ENCODE measurements at places on chromosomes 2 and 18. TPM values are rescaled to one million over a fixed set of nuclear protein-coding genes. Genes with fewer than 3 reads are reported as not detected.

OTOS gene
- polyA plus RNA-seq = not detected

MC5R gene
- polyA plus RNA-seq = not detected

SRD5A2 gene
- not detected for polyA plus RNA-seq

IL18RAP gene
- polyA plus RNA-seq = 0.61 TPM

ADGRF3 gene
- polyA plus RNA-seq = 0.33 TPM

SPATA3 gene
- polyA plus RNA-seq = not detected

BCL11A gene
- polyA plus RNA-seq = 20.7 TPM

LIMS3 gene
- polyA plus RNA-seq = 5.2 TPM

GDF7 gene
- 0.05 TPM for polyA plus RNA-seq

SCLY gene
- polyA plus RNA-seq = 25.2 TPM

SLC19A3 gene
- 0.35 TPM for polyA plus RNA-seq

RGPD8 gene
- 4.2 TPM for polyA plus RNA-seq

CDH2 gene
- polyA plus RNA-seq = 381 TPM

YES1 gene
- 18.5 TPM for polyA plus RNA-seq

DNA sequence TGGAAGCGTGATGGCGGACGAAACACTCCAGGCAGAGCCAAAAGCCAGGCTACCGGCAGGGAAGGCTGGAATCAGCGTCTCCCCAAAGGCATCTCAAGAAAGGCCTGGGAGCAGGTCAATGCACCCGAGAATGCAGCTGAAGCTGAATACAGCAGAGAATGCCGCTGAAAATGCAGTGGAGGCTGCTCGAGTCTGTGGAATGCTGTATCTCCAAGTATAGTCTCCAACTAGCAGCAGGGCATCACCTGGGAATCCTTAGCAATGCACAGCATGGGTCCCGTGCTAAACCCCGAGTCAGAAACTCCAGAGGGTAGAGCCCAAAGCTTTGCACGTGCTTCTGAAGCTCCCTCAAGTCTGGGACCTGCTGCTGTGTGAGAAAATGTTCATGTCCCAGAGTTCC lies 191.1 kb upstream of the ALKAL2 start:
- no peak for DNase-seq

- DNase-seq = no peak
Measured at GRCh38 chr18:23114171-23114881, 21.0 kb upstream of the CABLES1 start.

- no peak for DNase-seq
Measured at GRCh38 chr2:86831537-86831936, 30.1 kb downstream of the CD8B start.

DNA sequence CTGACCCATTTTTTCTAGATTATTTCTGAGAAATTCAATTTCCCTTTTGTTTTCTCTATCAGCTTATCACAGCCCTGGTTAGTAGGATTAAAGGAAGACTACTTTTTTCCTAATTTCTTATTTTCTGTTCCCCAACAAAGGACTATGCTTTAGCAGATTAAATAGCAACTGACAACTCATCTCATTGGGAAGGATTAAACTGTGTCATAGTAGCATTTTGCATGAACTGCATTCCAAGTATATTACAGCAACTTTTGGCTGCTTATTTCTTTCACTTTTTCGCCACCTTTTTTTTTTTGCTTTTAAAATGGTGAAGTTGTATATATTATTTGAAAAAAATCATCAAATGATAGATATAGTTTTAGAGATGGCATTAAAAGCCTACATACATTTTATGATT lies 570.3 kb downstream of the FBXO15 start:
- DNase-seq = no peak

DNA sequence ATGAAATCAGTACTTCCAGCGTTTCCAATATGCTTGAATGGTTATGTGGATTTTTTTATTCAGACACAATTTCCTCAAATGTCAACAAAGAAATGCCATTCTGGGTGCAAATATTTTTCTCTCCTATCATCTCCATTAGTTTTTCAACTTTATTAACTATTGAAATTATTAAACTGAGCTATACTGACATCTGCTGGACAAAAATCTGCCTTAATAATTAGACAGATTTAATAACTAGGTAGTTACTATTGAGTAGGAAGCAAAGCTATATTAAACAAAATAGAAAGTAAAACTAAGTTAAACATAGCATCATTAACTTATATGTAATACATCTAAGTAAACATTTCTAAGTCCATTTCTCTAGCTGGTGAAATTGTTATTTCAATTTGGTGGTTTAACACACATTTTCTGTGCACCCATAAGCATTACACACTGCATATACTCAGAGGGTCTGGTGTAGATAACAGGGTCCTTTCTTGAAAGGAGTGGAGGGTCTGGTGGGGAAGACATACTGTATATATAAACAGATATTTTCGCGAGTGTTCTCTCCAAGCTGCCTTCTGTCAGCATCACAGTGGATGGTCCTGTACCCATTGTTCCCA lies 77.0 kb downstream of the LANCL1 start:
- DNase-seq = peak; percentile 32

- DNase-seq = peak; percentile 78
Measured at GRCh38 chr18:63016270-63016669, 300.9 kb downstream of the PHLPP1 start.

- DNase-seq = no peak
Measured at GRCh38 chr2:134491771-134492441, 226.9 kb downstream of the TMEM163 start.

GRCh38 chr2:30310955-30311354 lies 79.6 kb downstream of the LBH start:
- DNase-seq = no peak

DNA sequence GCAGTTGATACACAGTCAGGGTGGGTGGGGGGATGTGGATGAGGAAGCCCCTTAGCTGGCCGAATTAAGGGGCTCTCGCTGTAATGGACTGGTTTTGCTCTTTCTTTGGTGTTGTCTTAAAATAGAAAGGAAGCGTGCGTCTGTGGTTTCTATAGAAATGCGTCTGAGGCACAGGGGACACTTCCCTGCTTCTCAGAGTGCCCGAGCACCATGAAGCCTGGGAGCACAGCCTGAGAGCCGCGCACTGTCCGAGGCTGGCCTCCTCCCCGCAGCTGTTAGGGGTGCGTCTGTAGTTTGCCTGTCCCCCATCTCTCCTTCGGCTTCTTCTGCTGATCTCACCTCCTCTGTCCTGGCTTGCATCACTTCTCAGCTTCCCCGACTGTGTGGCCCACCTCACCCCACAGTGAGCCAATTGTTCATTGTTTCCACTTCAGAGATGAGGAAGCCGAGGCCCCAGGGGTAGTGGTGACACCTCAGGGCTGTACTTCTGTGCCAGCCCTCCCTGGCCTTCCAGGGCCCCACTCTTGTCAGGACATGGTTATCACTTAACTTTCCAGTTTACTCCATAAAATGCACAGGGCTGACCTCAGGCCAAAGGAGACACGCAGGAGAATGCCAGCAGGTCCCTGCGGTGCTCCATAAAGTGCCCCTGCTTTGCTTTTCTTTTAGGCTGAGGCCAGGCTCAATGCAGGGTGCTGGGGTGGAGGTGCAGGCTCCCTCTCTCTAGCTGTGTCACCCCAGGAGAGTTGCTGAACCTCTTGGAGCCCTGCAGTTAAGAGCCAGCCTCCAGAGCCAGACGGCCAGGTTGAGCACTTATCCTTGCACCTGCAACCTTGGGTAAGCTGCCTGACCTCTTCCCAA lies 210.6 kb downstream of the SEPTIN10 start:
- DNase-seq = no peak

DNA sequence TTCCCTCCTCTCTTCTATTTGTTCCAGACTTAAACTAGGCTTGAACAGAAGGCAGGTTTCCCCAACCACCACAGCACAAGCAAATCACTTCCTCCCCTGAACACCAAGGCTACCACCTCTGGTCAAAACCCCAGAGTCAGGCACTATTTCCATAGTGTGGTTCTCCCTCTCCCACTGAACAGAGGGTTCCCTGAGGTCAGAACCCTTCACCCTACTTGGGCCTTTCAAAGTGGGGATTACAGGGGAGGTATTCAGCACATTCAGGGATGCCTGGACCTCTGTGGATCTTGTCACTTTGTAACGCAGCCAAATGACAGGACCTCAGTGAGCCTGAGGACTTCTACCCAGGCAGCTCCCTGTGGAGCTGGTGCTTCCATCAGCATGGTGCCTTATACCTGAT lies 88.7 kb downstream of the TNS1 start:
- no peak for DNase-seq

DNA sequence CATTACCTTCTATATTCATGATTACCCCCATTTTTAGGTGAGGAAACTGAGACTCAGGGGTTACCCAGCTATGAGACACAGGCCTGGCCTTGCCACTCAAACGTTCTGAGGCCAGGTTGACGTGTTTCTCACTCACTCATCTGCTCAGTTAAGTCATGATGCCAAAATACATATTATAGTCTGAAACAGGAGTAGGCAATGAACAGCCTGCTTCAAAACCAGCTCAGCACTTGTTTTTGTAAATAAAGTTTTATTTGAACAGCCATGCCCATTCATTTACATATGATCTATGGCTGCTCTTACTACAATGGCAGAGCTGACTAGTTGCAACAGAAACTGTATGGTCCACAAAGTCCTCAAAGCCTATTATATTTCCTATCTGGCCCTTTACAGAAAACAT lies 74.1 kb upstream of the SMAD2 start:
- DNase-seq = no peak

DNA sequence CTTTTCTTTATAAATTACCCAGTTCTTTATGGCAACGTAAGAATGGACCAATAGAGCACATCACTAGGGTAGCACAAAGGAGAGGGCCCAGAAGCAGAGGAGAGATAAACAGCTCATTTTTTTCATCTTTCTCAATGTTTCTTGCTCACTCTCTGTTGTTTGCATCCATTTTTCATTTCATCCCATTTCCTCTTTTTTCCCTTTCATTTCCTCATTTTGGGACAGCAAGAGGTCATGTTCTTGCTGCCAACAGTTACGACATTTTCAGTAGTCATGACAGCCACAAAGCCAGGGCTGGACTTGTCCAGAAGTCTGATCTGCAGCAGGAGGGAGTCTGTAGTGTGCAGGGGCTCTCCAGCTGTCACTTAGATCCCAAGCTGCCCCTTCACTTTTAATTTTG lies 52.7 kb upstream of the CYP1B1 start:
- DNase-seq = no peak

GRCh38 chr2:174888646-174889271 lies 116.4 kb downstream of the CHN1 start:
- DNase-seq = peak; percentile 24

- peak; percentile 80 for DNase-seq
Measured at GRCh38 chr2:1742681-1743395, 1.5 kb downstream of the PXDN start.

GRCh38 chr2:8193686-8194615 lies 487.9 kb upstream of the ID2 start:
- DNase-seq = no peak

- peak; percentile 36 for DNase-seq
Measured at GRCh38 chr2:182784777-182785176, 68.7 kb downstream of the DNAJC10 start.

GRCh38 chr2:27903018-27903417 lies 12.5 kb downstream of the BABAM2 start:
- peak; percentile 41 for DNase-seq

DNA sequence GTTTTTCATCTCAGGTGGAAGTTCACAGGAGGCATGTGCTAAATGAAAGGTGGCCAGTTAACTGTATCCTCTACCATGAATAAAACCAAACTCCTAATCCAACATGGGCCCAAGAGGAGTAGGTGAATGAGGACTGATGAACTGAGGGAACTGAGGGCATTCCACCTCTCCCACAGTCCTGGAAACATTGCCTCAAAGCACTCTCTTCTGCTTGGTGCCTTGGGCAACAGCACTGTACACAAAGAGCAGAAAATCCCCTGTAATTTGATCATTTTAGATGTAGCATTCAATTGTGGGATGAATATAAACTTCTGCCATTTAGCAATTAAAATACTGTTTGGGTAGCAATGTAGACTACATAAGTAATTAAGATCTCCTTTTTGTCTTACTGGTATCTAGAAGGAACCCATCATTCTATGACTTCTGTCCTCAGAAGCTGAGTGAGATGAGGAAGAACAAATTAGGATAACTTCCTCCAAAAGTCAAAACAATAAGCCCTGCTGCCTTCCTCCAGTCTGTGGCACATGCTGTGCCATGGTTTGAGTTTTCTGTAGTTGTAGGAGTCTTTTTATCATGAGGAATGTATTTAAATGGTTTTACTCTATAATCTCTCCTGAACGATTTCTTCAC lies 86.7 kb upstream of the ZEB2 start:
- no peak for DNase-seq

DNA sequence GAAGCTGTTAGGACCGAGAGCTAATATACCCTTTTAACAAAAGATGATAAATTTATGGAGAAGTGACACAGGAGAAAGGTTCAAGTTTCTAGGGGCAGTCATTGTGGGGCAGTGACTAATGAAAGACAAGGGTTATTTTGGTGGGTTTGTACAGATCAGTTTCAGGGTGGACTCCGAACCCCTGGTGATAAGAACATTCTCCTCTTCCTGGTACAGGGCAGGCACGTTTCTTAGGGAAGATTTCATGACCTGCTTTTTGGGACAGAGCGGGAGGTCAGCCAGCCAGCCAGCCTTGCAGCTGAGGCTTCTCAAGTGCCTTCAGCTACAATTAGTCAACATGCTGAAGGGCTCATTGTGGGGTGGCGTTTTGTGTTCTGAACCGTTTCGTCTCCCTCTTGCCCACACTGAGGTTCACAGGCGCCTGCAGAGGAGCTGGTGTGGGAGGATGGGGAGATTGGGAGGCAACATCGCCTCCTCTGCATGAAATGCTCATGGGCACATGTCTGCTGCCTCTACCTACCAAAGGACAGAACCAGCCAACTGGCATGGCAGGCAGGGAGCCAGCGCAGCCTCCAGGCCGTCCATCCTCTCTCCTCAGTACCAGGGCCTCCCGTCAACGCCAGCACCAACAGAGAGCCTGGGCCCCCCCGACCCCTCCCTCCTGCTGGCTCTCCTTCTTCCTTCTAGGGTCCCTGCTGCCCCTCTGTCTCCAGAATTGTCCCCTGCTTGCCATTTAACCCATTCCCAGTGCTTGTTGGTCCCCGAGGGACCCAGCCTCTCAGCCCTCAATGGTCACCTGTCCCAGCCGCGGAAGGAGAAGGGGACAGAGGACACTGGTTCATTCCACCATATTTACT lies 9.6 kb downstream of the CHMP1B start:
- DNase-seq = no peak

DNA sequence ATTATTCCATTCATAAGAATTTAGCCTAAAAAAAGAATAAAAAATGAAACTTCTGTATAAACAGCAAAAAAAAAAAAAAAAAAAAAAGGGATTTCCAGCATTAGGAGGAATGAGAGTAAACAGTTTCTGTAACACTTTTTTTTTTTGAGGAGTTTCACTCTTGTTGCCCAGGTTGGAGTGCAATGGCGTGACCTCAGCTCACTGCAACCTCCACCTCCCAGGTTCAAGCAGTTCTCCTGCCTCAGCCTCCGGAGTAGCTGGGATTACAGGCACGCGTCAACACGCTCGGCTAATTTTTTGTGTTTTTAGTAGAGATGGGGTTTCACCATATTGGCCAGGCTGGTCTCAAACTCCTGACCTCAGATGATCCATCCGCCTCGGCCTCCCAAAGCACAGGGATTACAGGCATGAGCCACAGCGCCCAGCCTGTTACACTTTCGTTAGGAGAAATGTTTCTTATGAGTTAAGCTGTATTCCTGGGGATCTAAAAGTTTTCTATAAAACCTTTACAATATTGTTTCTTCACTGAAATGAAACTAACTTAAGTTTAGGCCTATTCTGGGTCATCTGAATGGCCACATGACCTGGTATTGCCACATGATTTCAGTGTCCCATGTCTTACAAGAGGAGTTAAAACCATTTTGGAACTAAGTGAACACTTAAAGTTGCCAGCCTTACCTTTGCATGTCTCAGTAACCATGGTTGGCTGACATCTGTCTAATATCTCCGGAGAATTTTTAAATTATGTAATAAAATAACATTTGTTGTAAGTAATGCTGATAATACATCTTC lies 17.5 kb downstream of the SMAD2 start:
- DNase-seq = no peak

Data from cardiac muscle cell (in vitro differentiated cells and primary cell).